Sigmoid colon (tissue), 7 donors: ENCODE measurements at places on chromosomes 6 and 20. TPM values are rescaled to one million over a fixed set of nuclear protein-coding genes. Genes with fewer than 3 reads are reported as not detected.

DNA sequence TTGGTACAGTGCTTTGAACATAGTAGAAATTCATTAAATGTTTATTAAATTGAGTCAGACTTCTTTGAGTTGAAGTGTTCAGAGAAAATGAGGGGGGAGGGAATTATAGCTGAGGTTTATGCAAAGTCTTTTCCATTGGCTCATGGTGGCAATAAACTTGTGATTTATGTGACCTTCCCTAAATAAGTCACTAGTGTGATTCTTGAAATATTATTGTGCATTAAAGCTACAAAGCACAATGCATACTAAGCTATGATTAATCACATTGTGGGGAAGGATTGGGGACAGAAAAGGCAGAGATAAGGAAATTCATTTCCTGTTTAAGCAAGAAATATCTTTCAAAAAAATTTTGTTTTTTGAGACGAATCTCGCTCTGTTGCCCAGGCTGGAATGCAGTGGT lies 877.5 kb downstream of the TFAP2A start:
- DNase-seq: no peak

GRCh38 chr20:50574108-50574507 lies 63.9 kb downstream of the PTPN1 start:
- no peak for DNase-seq

GRCh38 chr6:105994591-105995390 lies 91.3 kb upstream of the PRDM1 start:
- peak; percentile 69 for DNase-seq

The SLC18B1 gene
- total RNA-seq: 7.9 TPM

The OPRM1 gene
- total RNA-seq: 3.3 TPM
